ENCODE measurements at places on chromosomes 2 and 18.

DNA sequence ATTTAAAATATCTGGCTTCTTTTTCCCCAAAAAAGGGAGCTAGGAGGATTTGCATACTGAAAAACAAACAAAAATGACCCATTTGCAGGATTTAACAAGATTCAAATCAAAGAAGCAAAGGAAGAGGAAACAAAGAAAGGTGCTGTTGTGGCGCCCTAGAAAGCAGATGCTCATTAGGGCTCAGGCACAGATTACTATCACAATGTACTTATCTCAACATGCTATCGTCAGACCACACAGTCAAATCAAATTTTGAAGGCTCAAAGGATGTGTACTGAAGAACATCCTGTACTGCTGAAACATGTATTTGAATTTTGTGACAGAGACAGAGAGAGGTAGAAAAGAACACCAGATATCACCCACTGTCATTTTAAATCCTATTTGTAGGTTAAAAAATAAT is 10.9 kb downstream of the RBMS1 start:
- no peaks in the 10 kb centered on the region for H3K36me3 ChIP-seq
- peak overlapping the region; percentile 71 for H3K27ac ChIP-seq
- H3K27me3 ChIP-seq = no peaks in the 10 kb centered on the region
- H3K4me3 ChIP-seq = no peak overlapping the region

GRCh38 chr2:231460073-231460835 is 4.0 kb downstream of the NCL start:
- H3K27me3 ChIP-seq = no peaks in the 10 kb centered on the region
- no peak overlapping the region for H3K27ac ChIP-seq
- no peak for DNase-seq

GRCh38 chr2:32043561-32043960 is 4.0 kb upstream of the DPY30 start:
- peaks cover 4% of the 10 kb centered on the region for H3K4me1 ChIP-seq
- H3K4me3 ChIP-seq = no peak overlapping the region
- no peaks in the 10 kb centered on the region for H3K27me3 ChIP-seq
- no peak overlapping the region for H3K27ac ChIP-seq
- no peaks in the 10 kb centered on the region for H3K36me3 ChIP-seq

DNA sequence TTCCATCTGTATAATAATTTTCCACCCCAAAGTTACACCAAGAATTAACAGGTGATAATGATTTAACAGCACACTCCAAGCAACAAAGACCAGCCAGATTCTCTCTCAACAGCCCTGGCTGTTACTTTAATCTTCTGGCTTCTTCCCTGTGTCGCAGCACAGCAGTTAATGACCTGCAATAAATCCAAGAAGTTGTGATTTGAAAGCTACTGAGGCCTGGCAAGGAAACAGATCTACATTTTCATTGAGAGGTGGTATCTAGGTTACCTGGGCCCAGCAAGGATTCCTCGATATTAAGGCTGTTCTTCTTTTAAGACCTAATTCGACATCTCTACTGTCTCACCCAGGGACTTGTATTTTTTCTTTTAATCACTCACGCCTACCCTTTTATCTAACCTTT is 433.8 kb downstream of the NBAS start:
- H3K27me3 ChIP-seq = no peaks in the 10 kb centered on the region
- no peaks in the 10 kb centered on the region for H3K36me3 ChIP-seq
- no peaks in the 10 kb centered on the region for H3K4me1 ChIP-seq
- H3K27ac ChIP-seq = no peak overlapping the region
- no peak overlapping the region for H3K4me3 ChIP-seq

- no peaks in the 10 kb centered on the region for H3K27me3 ChIP-seq
- DNase-seq = no peak
- no peak overlapping the region for H3K4me3 ChIP-seq
- H3K27ac ChIP-seq = no peak overlapping the region
- H3K4me1 ChIP-seq = peaks cover 15% of the 10 kb centered on the region
These were observed 10.1 kb downstream of the SRSF7 start for GRCh38 chr2:38740851-38741731.

- no peaks in the 10 kb centered on the region for H3K27me3 ChIP-seq
- no peak for DNase-seq
- H3K4me1 ChIP-seq = no peaks in the 10 kb centered on the region
- H3K4me3 ChIP-seq = no peak overlapping the region
These were observed 30.5 kb downstream of the LINC00305 start for GRCh38 chr18:64118406-64118805.

DNA sequence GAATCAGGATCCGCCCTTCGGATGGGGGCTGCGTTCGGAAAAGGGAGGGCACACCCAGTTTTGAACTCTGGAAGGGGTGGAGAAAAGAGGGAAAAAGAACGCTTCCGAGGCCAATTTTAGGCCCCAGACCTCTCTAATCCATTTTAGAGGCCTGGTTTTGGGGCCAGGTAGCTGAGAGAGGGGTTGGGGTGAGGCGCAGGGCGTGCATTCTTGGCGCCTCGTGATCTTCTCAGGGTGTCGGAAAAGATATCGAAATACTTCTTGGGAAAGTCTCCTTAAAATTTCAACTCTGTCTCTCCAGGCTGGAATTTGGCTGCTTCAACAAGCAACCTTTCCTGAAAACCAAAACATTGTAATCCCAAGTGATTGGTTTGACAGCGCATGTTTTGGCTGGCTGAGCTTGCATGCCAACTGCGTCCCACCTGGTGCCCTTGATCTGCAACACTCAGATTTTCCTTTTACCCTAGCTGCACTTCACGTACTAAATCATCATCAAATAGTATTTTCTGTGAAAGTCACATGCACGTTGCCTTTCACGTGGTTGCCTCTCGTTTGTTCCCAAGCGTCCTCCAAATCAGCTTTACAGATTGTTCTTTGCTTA is 864 bp upstream of the XPO1 start:
- no peak for DNase-seq
- no peaks in the 10 kb centered on the region for H3K36me3 ChIP-seq
- no peaks in the 10 kb centered on the region for H3K27me3 ChIP-seq
- peak overlapping the region; percentile 95 for H3K27ac ChIP-seq
- H3K4me3 ChIP-seq = peak overlapping the region; percentile 61

GRCh38 chr2:173419506-173419905 is 64.8 kb downstream of the CDCA7 start:
- H3K27me3 ChIP-seq = peaks cover 14% of the 10 kb centered on the region
- DNase-seq = no peak
- H3K27ac ChIP-seq = no peak overlapping the region
- H3K36me3 ChIP-seq = no peaks in the 10 kb centered on the region
- no peaks in the 10 kb centered on the region for H3K4me1 ChIP-seq

- DNase-seq = no peak
- H3K36me3 ChIP-seq = no peaks in the 10 kb centered on the region
- H3K4me1 ChIP-seq = peaks cover 2% of the 10 kb centered on the region
These were observed 27.1 kb upstream of the PTMA start for GRCh38 chr2:231680992-231681852.

DNA sequence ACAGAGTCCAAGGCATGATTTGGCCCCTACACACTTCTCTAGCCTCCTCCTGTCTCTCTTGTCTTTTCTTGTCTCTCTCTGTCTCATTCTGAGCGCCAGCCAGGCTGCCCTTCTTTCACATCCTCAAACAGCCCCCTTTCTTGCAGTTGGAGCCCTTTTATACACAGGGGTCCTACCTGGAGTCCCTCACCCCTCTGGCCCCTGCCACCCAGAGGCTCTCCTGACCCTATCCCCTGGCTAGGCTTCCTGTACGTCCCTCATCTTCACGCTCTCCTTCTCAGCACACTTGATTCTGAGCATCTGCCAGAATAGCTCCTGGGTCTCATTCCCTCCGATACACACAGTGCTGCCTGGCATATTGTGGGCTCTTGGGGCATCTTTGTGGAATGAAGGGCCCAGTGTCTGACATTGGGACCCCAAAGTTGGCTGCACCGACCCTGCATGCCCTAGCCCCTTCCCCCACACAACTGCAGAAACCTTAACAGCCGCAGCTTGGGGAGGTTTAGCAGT is 261.9 kb downstream of the DYSF start:
- no peak overlapping the region for H3K4me3 ChIP-seq
- no peaks in the 10 kb centered on the region for H3K4me1 ChIP-seq
- no peak for DNase-seq
- no peak overlapping the region for H3K27ac ChIP-seq
- no peaks in the 10 kb centered on the region for H3K36me3 ChIP-seq

GRCh38 chr2:241413929-241414580 is 58.0 kb downstream of the FARP2 start:
- no peak overlapping the region for H3K4me3 ChIP-seq
- DNase-seq = no peak
- H3K4me1 ChIP-seq = no peaks in the 10 kb centered on the region

GRCh38 chr2:230203110-230203676 is 16.6 kb downstream of the SP110 start:
- DNase-seq = no peak
- no peak overlapping the region for H3K4me3 ChIP-seq
- H3K4me1 ChIP-seq = no peaks in the 10 kb centered on the region

DNA sequence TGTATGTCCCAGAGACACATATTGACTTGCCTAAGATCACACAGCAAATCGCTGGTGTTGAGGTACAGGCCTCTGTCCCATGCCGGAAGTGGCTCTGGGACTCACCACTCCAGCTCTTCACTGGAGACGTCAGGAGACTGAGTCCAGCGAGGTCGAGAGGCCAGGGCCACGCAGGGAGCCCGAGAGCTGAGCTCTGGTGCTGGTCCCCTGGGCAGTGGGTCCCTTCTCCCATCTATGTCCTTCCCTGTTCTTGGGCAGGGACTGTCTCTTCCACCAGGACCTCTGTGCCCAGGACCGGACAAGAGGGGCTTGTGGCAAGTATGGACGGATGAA is 62.4 kb upstream of the TWIST2 start:
- H3K4me3 ChIP-seq = no peak overlapping the region
- peaks cover 21% of the 10 kb centered on the region for H3K27me3 ChIP-seq

GRCh38 chr18:54238173-54238936 is 13.9 kb upstream of the MBD2 start:
- DNase-seq = no peak
- H3K27ac ChIP-seq = no peak overlapping the region
- H3K4me3 ChIP-seq = no peak overlapping the region
- H3K36me3 ChIP-seq = no peaks in the 10 kb centered on the region
- no peaks in the 10 kb centered on the region for H3K4me1 ChIP-seq
- no peaks in the 10 kb centered on the region for H3K27me3 ChIP-seq

GRCh38 chr2:120694034-120694433 is 41.6 kb upstream of the GLI2 start:
- H3K4me3 ChIP-seq = no peak overlapping the region
- DNase-seq = no peak

GRCh38 chr2:170690640-170691039 is 24.5 kb upstream of the SP5 start:
- H3K4me1 ChIP-seq = no peaks in the 10 kb centered on the region
- no peak overlapping the region for H3K4me3 ChIP-seq
- H3K27ac ChIP-seq = no peak overlapping the region
- H3K27me3 ChIP-seq = peaks cover 8% of the 10 kb centered on the region

- peak overlapping the region; percentile 22 for H3K27ac ChIP-seq
- DNase-seq = no peak
- peaks cover 67% of the 10 kb centered on the region for H3K4me1 ChIP-seq
- H3K27me3 ChIP-seq = no peaks in the 10 kb centered on the region
- H3K36me3 ChIP-seq = peaks cover 2% of the 10 kb centered on the region
- no peak overlapping the region for H3K4me3 ChIP-seq
These were observed 4.1 kb downstream of the ITGA6 start for GRCh38 chr2:172431463-172431862.

GRCh38 chr2:196426122-196426521 is 213.4 kb upstream of the CCDC150 start:
- peaks cover 3% of the 10 kb centered on the region for H3K27me3 ChIP-seq
- no peak overlapping the region for H3K27ac ChIP-seq
- H3K4me1 ChIP-seq = no peaks in the 10 kb centered on the region
- no peaks in the 10 kb centered on the region for H3K36me3 ChIP-seq
- H3K4me3 ChIP-seq = no peak overlapping the region

DNA sequence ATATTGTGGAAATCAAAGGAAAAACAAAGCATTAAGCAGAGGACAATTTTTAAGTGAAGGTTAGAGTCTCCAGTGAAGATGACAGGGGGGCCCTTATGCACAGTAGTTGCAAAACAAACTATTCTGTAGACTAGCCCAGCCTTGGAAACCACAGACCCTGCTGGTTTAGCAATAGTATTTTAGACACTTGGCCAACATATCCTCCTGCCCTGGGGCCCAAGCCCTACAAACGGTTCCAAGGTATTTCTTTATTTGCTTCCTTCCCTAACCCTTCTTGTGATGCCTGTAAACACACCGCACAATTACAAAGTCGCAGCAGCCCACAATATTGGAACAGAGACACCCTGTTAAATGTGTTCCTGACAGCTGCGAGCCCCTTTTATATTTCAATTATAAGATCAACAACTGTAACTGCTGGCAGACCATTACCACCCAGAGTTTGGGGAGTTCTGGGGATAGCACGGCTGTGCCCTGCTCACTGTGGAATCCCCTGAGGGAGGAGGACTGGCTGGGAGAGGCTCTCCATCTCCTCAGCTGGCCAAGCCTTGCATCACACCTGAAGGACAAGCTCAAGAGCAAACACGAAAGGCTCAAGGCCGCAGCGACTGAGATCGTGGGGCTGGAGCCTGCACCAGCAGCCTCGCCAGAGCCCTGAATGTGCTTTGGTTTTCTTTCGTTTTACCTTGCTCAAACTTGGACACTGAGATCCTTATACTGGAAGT is 282.2 kb upstream of the ATP5MC3 start:
- no peak overlapping the region for H3K4me3 ChIP-seq
- H3K4me1 ChIP-seq = no peaks in the 10 kb centered on the region
- H3K27ac ChIP-seq = no peak overlapping the region

- no peak overlapping the region for H3K4me3 ChIP-seq
- no peaks in the 10 kb centered on the region for H3K4me1 ChIP-seq
- H3K27ac ChIP-seq = no peak overlapping the region
- no peak for DNase-seq
- H3K27me3 ChIP-seq = no peaks in the 10 kb centered on the region
- H3K36me3 ChIP-seq = no peaks in the 10 kb centered on the region
These were observed 77.0 kb downstream of the RAD51AP2 start for GRCh38 chr2:17441055-17441771.

GRCh38 chr2:177738461-177739235 is 333.9 kb downstream of the PDE11A start:
- H3K27ac ChIP-seq = no peak overlapping the region
- no peak for DNase-seq
- H3K4me3 ChIP-seq = no peak overlapping the region
- H3K36me3 ChIP-seq = no peaks in the 10 kb centered on the region
- H3K4me1 ChIP-seq = no peaks in the 10 kb centered on the region

Data from T-cell (primary cell).